ENCODE measurements at places on chromosomes 3 and 15. TPM values are rescaled to one million over a fixed set of nuclear protein-coding genes. Genes with fewer than 3 reads are reported as not detected.

Gene KCNAB1
- not detected for total RNA-seq

Gene MAGI1
- total RNA-seq: 3.5 TPM

Gene DIS3L
- 33.9 TPM for total RNA-seq

Gene GOLGA8S
- 0.18 TPM for total RNA-seq

Gene ACTL6A
- total RNA-seq: 48.9 TPM

Gene FHIT
- total RNA-seq: 0.72 TPM
